ENCODE measurements at places on chromosomes 5 and 9.
A peak's percentile ranks its signal among the peaks of the same experiment; 100 is the strongest.

DNA sequence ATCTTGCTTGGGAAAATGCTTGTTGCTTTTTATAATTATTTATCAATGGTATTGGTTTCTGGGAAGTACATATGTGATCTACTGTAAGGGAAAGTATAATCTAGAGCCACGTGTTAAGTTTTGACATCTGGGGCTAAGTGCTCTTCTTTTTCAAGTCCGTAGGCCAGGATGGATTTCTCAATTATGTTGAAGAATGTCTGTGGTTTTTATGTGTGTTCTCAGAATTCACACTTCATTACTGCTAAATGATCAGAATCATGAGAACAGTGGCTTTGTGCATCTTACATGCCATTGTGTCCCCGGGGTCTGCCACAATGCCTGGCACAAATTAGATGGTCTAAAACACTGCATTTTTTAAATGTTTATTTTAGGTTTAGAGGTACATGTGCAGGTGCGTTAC, 14.5 kb upstream of the AUH start:
- peak; percentile 34 for DNase-seq

- DNase-seq = no peak
Observed at GRCh38 chr5:172530406-172530805, 76.1 kb upstream of the SH3PXD2B start.

DNA sequence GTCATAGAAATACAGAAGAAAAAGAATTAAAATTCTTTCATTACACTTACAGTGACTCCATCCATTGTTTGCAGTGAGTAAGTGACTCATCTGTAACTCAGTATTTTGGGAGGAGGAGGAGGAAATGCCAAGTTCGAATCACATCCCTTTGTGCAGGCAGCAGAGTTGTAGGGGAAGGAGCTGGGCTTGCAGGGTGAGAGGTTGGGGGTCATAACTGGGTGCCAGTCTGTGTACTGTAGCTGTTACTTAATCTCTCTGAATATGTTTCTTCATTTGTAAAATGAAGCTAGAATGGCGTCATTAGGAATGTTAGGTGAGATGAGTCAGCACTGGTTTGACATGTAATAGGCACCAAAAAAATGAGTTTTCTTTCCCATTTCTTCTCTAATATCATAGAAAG, 235.7 kb upstream of the ADAMTSL1 start:
- no peak for DNase-seq

DNA sequence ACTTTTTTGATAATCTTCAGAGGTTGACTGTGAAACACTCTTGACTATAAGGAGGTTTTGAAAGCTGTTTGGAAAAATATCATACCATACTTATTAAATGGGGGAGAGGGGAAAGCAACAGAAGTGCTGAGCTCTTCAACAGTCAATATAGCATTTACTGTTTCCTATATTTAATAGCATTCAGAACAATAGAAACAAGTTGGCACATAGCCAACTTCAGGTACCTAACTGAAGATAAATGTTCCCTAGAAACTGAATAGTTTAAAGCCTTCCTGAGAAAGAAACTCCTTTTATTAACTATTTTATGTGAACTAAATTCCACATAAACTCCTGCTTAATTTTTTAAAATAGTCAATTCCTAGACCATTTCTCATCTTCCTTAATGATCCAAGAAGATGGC, 26.3 kb downstream of the SLC31A1 start:
- no peak for DNase-seq

GRCh38 chr9:89445801-89446251, 52.1 kb downstream of the SEMA4D start:
- no peak for DNase-seq

DNA sequence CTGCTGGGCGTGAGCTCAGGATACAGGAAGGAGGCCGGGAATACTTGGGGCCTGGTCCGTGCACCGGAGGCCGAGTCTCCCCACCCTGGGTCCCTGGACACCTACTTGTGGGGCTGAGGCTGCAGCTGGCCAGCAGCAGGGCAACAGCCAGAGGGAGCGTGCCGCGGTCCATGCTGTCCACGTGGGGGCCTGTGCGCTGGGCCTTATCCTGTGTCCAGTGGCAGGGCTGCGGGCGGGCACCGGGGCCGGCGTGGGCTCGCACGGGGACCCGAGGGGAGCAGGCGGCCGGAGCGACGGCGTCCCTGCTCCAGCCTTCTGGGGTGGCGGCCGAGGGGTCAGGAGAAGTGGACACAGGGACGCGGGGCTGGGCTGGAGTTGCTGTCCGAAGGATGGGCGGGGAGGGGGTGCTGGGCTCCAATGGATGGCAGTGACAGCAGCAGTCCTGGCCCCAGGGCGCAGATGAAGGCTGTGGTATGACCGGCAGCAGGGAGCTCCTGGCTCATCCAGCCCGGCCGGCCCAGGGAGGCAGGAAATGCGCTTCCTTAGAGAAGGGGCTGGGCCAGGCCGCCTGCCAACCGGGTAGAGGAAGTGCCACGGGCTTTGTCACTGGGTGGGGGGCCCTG, at the start of gene ENG:
ENG (minus strand) TSS at position 475 of the 623 bp plus-strand sequence; CDS start at position 172, 303 bp downstream.
- DNase-seq = peak; percentile 19

DNA sequence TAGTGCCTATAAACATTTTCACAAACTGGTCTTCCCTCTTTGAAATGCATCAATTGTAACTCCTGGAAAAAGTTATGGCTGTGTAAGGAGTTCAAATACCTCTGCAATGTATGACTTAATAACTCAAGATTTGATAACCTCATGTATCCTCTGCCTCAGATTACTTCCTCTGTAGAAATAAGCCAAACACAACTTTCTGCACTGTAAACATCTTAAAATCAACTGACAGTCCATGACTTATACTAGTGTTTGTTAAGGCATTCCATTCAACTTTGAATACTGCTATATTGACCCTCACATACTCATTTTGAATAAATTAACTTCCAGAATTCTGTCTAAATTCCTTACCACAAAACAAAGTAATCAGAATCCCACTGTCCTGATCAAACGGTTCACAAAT, 256.2 kb upstream of the POU5F2 start:
- DNase-seq = no peak

DNA sequence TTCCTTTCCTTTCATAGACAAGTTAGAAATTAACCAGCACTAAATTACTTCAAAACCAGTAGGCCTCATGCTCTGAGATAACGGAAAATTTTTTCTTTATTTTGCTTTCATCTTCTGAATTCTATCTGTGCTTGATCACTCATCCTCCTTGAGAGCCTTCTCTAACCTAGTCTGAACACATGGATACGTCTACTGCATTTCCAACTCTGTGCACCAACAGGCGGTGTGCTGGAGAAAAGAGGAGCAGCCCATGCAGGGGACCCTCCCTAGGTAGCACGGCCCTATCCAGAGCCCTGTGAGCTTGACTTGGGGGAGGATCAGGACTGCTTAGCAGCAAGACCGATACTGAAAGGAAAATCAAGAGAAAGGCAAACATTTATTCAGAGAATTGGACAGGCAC, 149.8 kb downstream of the AUH start:
- peak; percentile 34 for DNase-seq

DNA sequence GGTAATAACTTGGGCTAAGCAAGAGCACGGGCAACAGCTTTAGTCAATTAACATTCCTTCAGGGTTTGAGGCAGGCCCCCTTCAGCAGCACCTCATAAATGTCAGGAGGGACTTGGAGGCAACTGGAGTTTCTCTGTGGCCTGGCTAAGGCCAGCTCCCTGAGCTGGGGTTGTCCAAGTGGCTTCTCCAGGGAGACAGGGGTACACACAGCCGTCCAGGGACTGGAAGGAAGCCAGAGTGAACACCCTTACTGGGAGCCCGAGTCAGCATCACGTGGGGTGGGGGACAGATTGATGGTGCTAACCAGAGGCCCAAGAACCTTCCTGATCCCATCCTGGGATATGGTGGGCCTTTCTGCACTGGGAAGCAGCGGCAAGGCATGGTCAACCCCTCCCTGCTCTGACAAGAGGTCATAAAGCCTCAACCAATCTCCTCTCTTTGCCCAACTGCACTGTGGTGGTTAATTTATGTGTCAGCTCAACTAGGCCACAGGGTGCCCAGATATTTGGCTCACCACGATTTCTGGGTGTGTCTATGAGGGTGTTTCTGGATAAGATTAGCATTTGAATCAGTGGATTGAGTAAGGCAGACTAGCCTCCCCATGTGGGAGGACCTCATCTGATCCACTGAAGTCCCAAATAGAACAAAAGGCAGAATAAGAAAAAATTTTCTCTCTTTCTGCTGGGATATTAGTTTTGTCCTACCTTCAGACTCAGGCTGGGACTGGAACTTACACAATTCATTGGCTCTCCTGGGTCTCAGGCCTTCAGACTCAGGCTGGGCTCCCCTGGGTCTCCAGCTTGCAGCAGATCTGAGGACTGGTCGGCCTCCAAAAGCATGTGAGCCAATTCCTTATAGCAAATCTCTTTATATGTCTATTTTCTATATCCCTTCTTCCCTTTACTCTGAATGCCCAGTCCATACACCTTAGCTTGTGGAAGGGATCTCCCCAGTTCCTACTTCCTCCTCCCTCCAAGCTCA, 127.2 kb upstream of the LARP1 start:
- no peak for DNase-seq

GRCh38 chr5:76050134-76050533, 33.0 kb upstream of the SV2C start:
- no peak for DNase-seq

DNA sequence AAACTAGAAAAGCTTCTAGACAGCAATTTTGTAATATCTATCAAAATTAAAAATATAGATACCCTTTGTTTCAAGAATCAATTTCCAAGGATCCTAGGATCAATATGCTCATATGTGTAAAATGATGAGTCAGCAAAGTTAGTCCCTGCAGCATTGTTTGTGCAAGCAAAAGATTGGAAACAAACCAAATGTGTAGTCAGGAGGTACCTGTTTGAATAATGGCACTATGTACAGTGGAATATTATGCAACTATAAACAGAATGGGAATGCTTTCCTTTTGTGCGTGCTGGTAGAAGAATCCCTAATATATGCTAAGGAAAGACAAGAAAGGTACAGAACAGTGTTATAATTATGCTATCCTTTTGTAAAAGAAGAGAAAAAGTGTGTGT, 58.5 kb upstream of the PJA2 start:
- DNase-seq = no peak

GRCh38 chr9:87596862-87597261, 99.2 kb downstream of the DAPK1 start:
- DNase-seq = no peak

GRCh38 chr5:59591162-59591561, 302.4 kb downstream of the PDE4D start:
- peak; percentile 24 for DNase-seq

- DNase-seq = no peak
Observed at GRCh38 chr9:81470864-81471263, 218.5 kb downstream of the TLE1 start.

DNA sequence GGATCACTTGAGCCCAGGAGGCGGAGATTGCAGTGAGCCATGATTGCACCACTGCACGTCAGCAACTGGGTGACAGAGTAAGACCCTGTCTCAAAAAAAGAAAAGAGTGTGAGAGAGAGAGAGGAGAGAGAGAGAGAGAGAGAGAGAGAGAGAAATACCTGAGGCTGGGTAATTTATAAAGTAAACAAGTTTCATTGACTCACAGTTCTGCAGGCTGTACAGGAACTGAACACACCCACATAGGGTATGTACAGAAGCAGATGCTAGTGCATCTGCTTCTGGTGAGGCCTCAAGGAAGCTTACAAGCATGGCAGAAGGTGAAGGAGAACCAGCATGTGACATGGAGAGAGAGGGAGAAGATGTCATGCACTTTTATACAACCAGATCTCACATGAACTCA, 46.4 kb upstream of the CHD1 start:
- DNase-seq = no peak

DNA sequence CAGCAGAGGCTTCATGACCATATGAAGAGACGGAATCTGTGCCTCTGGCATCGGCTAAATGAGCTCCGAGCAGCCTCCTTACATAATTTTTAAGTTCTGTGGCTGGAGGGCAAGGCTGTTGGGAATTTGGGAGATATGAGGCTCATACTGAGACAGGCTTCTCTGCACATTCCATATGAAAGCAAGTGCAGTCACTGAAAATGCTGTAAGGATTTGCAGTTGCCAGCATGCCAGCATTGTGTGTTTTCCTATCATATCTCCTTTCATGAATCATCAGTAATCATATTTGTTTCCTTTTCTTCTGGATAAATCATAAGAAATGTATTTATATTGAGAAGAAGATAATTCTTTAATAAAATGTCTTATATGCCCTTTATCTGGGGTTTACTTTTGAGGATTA, 775.4 kb downstream of the SEMA5A start:
- DNase-seq = no peak

- no peak for DNase-seq
Observed at GRCh38 chr5:128062172-128062746, 21.3 kb upstream of the SLC12A2 start.

DNA sequence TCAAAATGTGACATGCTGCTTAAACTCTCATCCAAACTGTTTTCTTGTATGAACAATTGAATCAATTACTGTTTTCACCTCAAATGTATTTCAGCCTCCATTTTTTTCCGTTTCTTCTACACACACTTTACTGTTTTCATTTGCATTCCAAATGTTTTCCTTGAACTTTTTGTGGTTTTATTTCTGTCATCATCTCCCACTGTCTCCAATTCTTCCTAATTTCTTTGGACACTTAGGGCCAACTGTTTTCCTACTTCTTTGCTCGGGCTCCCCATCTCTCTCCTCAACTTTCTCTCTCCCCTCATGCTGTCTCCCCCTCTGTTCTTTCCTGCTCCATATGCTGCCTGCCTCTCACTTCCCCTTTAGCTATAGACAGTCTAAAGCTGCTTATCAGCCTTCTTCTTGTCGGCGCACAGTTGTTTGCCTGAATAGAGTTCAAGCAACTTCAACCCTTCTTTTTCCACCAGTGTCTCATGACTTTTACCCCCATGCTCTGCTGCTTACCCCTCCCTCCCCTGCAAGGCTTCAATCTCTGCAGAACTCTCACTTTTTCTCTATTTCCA, 443.4 kb downstream of the DTWD2 start:
- no peak for DNase-seq

DNA sequence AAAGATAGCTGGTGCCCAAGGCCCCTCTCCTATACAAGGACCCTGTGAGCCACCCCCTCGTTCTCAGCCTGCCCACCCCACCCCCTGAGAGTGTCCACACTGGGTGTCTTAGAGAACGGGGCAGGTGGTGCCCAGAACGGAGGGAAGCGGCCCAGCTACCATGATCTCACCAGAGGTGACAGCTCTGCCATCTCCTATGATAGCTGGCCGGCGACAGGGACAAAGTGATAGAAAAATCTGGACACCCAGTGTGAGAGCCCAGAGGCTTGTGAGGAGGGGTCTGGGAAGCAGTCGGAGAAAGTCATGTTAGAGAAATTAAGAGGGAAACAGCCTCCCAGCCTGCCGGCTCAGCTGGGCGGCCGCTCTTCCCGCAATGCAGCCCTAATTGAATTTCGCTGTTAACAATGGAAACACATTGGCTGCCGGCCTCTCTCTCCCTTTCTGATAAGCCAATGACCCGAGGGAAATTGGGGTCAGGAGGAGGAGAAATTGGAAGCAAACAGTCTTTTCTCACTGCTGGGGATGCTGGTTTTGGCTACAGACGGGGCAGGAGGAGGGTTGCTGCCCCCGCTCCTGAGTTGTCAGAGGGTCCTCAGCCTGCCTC, 32.3 kb downstream of the HK3 start:
- no peak for DNase-seq

DNA sequence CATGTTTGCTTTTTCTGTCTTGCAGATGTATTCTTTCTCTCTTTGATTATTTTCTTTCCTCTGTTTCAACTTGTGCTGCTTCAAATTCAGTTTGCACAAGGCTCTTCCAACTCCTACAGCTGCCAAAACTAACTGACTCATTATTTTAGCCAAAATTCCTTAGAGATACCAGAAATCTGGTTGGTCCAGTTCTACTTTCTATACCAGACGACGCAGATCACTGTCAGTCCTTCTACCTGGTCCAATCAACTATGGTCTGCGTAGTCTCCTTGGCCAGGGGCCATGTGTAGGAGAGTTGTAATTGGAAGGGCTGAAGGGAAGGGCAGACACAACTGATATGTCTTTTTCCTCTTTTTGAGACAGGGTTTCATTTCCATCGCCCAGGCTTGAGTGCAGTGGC, 51.9 kb upstream of the JAK2 start:
- DNase-seq = no peak

All from immature natural killer cell (primary cell).